CD8-positive, alpha-beta memory T cell (primary cell): ENCODE measurements at places on chromosomes 2 and 18. TPM values are rescaled to one million over a fixed set of nuclear protein-coding genes. Genes with fewer than 3 reads are reported as not detected.
A peak's percentile ranks its signal among the peaks of the same experiment; 100 is the strongest.

Gene KCNS3
- total RNA-seq: not detected

Gene NPHP1
- total RNA-seq: 1.9 TPM

Gene AQP12B
- total RNA-seq: not detected

Gene RND3
- total RNA-seq: not detected

Gene DSC3
- not detected for total RNA-seq

Gene RAB12
- 15.3 TPM for total RNA-seq

Gene DOK6
- not detected for total RNA-seq

GRCh38 chr2:10559634-10560224 lies 111.6 kb upstream of the ODC1 start:
- H3K36me3 ChIP-seq: no peaks in the 10 kb centered on the region
- no peak for DNase-seq
- no peak overlapping the region for H3K27ac ChIP-seq
- H3K27me3 ChIP-seq: no peaks in the 10 kb centered on the region
- H3K4me3 ChIP-seq: no peak overlapping the region

- no peaks in the 10 kb centered on the region for H3K36me3 ChIP-seq
- no peak for DNase-seq
- peaks cover 11% of the 10 kb centered on the region for H3K4me1 ChIP-seq
- H3K4me3 ChIP-seq: no peak overlapping the region
- H3K27ac ChIP-seq: no peak overlapping the region
These were observed 3.6 kb upstream of the GPC1 start for GRCh38 chr2:240431661-240432424.

DNA sequence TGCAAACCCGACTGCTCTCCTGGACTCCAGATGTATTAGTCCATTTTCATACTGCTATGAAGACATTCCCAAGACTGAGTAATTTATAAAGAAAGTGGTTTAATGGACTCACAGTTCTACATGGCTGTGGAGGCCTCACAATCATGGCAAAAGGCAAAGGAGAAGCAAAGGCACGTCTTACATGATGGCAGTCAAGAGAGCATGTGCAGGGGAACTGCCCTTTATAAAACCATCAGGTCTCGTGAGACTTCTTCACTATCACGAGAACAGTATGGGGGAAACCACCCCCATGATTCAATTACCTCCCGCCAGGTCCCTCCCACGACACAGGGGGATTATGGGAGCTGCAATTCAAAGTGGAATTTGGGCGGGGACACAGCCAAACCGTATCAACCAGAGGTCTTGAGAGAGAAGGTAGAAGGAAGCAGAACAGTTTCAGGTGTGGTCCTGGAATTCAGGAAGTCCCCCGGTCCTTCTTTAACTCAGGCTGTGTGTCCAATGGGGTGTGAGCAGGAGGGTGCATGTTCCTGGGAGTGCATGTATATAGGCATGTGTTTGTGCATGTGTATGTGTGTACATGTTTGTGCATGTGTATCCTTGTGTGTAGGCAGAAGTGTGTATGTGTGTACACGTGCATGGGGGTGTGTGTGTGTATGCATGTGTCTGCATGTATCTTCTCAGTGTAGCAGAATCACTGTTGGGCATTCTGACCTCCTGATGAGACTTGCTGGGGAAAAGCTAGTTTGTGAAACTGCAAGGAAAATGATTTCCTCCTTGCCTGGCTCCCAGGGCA lies 46.2 kb downstream of the GREB1 start:
- no peak overlapping the region for H3K4me3 ChIP-seq
- DNase-seq: no peak
- no peaks in the 10 kb centered on the region for H3K4me1 ChIP-seq
- no peaks in the 10 kb centered on the region for H3K36me3 ChIP-seq

GRCh38 chr2:25215948-25216679 lies 47.7 kb upstream of the POMC start:
- H3K36me3 ChIP-seq: no peaks in the 10 kb centered on the region
- no peaks in the 10 kb centered on the region for H3K27me3 ChIP-seq
- peak; percentile 87 for DNase-seq

- no peaks in the 10 kb centered on the region for H3K27me3 ChIP-seq
- no peaks in the 10 kb centered on the region for H3K36me3 ChIP-seq
- H3K4me1 ChIP-seq: no peaks in the 10 kb centered on the region
- no peak overlapping the region for H3K27ac ChIP-seq
These were observed 27.5 kb upstream of the FAHD2A start for GRCh38 chr2:95374921-95375471.

GRCh38 chr2:203527719-203528118 lies 7.4 kb downstream of the RAPH1 start:
- H3K27ac ChIP-seq: no peak overlapping the region
- no peaks in the 10 kb centered on the region for H3K4me1 ChIP-seq
- H3K36me3 ChIP-seq: no peaks in the 10 kb centered on the region
- no peak for DNase-seq

- no peaks in the 10 kb centered on the region for H3K36me3 ChIP-seq
- no peaks in the 10 kb centered on the region for H3K27me3 ChIP-seq
- H3K4me3 ChIP-seq: no peak overlapping the region
- H3K27ac ChIP-seq: no peak overlapping the region
- no peaks in the 10 kb centered on the region for H3K4me1 ChIP-seq
These were observed 236.8 kb downstream of the DYSF start for GRCh38 chr2:71689968-71690834.

GRCh38 chr2:96775160-96775559 lies 14.5 kb downstream of the CNNM4 start:
- H3K27me3 ChIP-seq: no peaks in the 10 kb centered on the region
- H3K36me3 ChIP-seq: no peaks in the 10 kb centered on the region
- no peak overlapping the region for H3K4me3 ChIP-seq

DNA sequence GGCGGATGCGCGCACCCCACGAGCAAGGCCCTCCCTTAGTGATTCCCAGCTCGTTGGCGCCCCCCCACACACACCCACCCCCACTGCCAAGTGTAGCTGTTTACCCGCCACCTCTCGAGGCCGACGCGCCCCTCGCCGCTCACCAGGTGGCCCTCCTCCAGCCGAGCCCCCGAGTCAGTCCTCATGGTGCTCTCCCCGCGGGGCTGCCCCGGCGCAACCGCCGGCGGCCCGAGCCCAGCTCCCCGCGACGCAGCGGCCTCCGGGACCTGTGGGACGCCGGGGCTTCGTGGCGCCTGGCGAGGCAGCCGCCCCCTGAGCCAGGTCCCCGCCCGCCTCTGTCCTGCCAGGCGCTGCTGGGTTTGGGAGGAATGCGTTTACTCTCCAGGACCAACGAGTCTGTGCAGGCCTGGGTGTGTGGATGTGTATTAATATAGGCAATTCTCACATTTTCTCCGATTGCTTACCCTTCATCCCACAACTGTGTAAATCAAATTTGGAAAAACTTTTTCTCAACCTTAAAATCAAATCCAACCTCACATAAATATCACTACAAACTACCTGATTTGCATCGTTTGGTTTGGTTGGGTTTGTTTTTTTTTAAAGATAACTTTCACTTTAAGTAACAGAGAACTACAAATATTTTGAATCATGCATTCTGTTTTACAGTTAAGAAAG lies at the start of gene TMEM237:
TMEM237 (minus strand) TSS at position 288 of the 675 bp plus-strand sequence; CDS start at position 185, 103 bp downstream.
- H3K27ac ChIP-seq: peak within 1 kb of the TSS; percentile 97
- DNase-seq: peak; percentile 76
- H3K4me3 ChIP-seq: peak within 1 kb of the TSS; percentile 98
- no peaks in the 10 kb centered on the region for H3K36me3 ChIP-seq
- H3K27me3 ChIP-seq: no peaks in the 10 kb centered on the region
